ENCODE measurements at places on chromosomes 4 and X.

GRCh38 chrX:19747652-19748610 is 139.5 kb downstream of the SH3KBP1 start:
- DNase-seq: peak; percentile 41

DNA sequence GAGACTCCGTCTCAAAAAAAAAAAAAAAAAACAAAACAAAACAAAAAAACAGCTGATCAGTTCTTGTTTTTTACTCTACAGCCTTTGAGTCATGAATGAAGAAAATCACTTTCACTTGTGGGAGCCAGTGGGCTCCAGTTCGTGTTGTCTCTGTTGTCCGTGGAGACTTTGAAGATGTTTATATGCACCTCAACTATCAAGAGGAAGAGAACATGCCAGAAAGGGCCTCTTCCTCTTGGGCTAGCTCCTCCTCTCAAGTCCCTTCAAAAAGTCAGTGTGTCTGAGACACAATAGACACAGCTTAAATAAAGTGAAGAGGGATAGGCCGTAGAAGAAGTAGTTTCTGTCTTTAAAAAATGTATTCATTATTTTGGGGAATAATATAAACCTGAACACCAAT is 182.7 kb downstream of the KDR start:
- no peak for DNase-seq

DNA sequence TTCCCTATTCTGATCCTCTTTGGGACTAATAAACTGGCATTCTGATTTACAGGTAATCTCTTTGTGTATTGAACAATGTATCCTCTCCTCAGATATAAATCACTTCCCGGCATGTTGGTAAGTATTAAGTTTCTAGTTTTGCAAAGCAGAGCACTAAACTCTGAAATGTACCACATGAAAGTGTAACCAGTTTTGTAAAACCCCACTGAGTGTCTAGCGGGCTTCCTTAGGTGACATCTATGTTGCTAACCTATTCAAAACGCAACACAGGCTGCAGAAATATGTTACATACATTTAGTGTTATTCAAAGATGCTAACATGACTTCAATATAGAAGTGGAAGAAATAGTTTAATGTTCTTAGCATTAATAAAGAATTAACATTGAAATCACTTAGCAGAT is 25.2 kb downstream of the DNAJB14 start:
- DNase-seq: no peak

DNA sequence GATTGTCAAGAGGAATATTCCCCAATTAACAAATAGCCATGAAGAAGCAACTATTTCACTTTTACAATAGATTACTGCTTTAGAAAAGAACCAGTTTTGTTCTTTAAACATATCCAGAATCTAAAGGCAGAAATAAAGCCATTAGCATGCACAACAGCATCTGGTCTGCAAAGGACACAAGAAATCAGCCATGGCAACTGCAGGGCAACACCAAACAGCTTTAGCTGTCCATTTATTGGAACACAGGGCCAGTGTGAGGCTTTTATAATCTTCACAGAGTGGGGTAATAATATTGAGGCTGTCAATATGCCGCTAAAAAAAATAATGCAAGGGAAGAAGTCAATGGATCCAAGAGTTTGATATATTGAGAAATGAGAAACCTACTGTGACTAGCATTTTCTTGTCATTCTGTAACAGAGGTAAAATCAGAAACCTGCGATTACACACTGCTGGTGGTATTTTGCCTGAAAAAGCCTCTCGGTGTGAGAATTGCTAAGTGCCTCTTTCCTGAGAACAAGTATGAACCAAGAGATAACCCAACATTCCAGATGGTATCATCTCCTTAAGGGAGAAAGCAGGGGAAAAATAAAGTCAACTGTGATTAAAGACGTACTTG is 2.7 kb upstream of the BANK1 start:
- DNase-seq: no peak

GRCh38 chr4:1463927-1464540 is 57.8 kb upstream of the NKX1-1 start:
- no peak for DNase-seq

DNA sequence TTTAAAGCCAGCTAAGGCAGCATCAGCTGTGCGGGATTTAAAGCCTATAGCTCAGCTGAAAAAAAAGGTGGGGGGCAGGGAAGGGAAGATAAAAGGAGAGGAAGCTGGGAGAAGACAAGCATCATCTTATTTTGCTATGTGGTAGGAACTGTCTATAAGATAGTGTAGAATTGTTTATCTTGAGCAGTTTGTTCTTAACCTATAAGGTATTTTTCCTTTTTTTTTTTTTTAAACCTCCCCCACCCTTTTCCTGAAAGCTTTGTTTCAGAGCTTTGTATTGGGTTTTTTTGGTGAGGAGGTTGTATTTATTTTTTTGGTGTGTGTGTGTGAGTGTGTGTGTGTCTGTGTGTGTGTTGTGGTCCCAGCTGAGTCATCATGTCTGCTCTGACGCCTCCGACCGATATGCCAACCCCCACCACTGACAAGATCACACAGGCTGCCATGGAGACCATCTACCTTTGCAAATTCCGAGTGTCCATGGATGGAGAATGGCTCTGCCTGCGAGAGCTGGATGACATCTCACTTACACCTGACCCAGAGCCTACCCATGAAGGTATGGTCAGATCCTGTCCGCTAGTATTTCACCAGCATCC is 531 bp downstream of the RUFY3 start:
- DNase-seq: no peak

DNA sequence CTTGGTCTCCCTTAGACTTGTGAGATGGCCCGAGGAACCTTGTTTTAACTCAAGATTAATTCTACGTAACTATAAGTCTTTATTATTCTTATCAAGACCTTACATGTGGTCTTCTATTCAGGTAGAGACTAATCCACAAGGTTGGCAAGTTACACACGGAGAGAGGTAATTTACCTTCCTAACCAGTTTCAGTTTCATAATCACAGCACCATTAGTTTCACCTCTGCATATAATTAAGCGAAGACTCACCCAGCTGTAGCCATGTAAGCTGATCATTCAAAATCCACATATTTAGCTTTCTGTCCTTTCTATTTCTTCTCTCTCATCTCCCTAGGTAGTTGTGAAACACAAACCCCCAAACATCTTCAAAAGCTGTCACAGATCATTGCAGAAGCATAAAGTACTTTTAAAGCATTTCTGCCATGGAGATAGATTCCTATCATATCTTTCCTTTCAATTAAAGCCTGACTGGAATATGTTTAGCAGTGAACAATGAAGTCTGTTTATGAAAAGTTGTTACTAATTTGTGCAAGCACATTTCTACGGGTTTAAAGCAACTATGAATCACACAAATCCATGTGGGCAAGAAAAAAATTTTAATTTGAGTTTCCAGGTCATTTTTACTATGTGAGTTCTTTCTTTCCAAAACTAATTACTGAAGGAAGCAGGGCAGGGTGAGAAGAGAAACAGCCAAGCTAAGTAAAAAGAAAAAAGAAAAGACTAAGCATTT is 78.5 kb downstream of the BTC start:
- DNase-seq: no peak

- no peak for DNase-seq
Observed at GRCh38 chrX:29388509-29388908, 801.3 kb downstream of the IL1RAPL1 start.

DNA sequence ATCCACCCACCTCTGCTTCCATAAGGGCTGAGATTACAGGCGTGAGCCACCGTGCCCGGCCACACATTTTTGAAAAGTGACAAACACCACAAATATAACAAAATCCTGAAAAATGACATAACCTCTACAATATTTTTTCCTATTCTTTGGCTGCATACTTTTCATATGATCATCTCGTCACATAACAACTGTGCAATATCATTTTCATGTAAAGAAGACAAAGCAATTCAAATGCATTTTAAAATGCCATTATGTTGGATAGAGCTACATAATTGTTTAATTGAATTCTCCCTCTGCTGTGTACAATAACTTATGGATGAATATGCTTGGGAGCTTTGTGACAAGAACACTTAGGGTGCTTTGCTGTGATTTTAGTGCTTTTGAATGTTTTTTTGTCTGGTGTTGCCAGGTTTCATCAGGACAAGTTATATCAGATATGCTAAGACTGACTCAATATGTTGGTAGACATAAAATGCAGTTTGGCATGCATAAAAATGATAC is 132.9 kb downstream of the CHIC2 start:
- DNase-seq: no peak

GRCh38 chr4:163215896-163216295 is 49.2 kb upstream of the NAF1 start:
- DNase-seq: no peak

DNA sequence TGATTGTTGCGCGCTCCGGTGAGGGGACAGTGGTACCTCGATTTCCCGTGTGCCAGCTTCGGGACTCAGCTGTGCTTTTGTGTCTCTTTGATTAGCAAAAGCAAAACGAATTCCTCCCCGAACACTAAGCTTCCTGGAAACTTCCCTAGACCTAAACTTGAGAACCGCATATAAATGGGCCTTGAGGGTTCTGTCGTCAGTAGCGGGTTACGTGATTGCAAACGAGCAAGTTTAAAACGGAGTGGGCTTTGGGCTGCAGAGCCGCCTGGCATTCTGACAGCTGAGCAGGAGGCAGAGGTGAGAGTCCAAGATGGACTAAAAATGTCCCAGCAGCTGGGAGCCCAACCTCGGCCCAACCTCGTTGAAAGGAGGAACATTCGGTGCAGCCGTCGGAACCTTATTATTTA is 1.2 kb upstream of the TAPT1 start:
- no peak for DNase-seq
